ENCODE measurements at places on chromosomes 2 and 18.

DNA sequence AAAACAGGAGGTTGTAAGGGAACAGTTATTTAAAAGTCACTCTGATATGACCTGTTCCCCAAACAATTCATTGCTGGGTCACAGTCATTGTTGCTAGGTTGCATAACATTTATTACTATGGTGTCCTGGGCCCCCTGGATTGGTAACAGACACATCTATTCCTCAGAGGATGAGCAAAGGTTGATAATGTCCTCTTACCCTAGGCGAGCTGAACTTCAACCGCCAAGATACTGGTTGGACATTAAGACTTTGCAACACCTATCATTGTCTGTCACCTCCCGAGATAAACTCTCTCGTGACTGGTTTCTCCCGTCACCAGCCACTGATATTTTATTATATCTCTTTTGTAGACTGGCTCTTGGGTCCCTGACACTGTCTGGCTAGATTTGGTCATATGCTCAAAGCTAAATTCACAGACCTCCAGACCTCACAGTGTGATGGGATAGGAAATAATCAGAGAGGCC, 361.3 kb downstream of the ZNF521 start:
- no peak for DNase-seq

- no peak for DNase-seq
Observed at GRCh38 chr2:189522435-189523151, 58.0 kb downstream of the SLC40A1 start.

DNA sequence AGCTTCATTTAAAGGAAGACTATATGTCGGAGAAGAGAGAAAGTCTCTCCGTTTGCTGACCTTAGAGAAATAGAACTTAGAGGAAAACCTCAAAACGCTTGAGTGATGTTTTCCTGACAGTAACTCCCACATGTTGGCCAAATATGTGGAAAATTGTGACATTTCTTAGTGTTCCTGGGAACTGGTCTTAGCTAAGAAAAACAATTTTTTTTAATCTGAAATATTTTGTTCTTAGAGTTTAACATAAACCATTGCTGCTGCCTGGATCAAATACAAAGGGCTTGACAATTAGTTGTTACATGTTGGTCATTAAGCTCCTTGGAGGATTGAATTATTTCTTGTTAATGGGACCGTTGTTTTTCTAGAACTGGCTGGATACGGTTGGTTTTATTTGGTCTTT, 16.3 kb downstream of the DYNC2LI1 start:
- no peak for DNase-seq

GRCh38 chr18:76805221-76805620, 17.1 kb upstream of the ZNF236 start:
- no peak for DNase-seq

- no peak for DNase-seq
Observed at GRCh38 chr2:227818675-227819397, 5.2 kb downstream of the CCL20 start.

- DNase-seq = no peak
Observed at GRCh38 chr2:186543561-186544131, 46.2 kb upstream of the ITGAV start.

DNA sequence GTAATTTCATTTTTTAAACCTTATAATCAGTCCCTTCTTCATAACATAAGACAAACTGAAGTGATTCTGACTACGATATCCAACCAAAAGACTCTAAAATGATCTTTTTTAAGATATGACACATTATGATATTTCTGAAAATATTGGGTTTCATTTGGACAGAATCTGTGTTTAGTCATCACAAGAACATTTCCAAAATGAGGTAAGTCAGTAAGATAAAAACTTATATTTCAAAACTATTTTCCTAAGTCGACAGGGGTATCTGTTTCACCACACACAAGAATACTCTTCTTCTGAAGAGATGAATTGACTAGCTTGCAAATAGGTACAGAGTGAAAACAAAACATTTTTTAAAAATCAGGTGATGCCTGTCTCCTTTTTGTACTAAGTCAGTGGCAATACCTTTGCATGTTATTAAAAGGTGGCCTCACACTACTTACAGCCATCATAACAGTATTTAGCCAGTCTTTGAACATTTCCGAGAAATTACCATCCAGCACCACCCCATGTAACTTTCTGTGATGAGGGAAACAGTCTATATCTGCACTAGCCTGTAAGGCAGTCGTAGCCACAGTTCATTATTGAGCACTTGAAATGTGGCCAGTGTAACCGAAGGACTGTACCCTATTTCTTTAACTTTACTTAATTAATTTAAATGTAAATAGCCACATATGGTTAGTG, 13.5 kb downstream of the STK39 start:
- DNase-seq = no peak

DNA sequence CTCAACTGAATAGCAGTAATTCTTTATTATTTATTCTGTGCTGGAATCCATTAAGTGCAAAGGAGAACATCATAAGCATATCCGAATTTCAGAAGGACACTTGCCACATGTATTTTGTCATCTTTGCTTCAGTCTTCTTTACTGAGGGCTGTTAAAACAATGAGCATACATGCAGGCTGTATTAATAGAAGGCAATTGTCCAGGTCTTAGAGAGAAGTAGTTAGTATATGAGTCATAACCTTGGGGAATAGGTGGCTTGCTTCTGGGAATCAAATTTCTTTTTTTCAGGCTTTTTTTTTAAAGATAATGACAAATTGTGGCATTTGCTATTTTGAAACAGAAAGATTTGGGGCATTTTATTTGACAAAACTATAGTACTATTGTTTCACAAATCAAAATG, 773.5 kb downstream of the CNTNAP5 start:
- DNase-seq = no peak

DNA sequence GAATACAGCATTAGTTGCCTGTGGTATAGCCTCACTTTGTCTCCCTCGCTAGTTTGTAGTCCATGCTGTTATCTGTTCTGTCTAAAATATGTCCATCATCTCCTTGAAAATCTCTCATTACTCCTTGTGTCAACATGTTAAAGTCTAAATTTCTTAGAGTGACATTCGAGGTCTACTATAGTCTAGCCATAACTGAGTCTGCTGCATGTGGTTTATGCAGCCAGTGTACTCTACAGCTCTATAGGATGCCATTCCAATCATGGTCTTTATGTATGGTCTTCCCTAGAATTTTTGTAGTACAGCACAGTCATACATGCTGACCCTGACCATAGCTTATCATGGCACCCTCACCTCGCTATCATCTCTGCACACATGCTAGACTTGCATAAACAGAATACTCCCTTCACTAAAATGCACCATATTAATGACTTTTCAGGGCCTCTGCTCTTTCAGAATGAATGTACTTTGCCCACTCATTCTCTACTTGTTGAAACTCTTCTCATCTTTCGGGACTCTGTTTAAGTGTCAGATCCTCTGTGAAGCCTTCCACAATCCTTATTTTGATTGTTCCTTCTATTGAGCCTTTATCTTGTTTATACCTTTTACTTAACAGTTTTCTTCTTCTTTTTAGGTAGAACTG, 12.8 kb downstream of the TANK start:
- DNase-seq = no peak

- no peak for DNase-seq
Observed at GRCh38 chr2:21559351-21559750, 435.6 kb downstream of the TDRD15 start.

GRCh38 chr18:79018911-79019310, 39.3 kb downstream of the SALL3 start:
- DNase-seq = no peak

GRCh38 chr18:21083017-21083416, 28.6 kb downstream of the ROCK1 start:
- no peak for DNase-seq

- DNase-seq = no peak
Observed at GRCh38 chr2:12694990-12695774, 21.6 kb upstream of the TRIB2 start.

DNA sequence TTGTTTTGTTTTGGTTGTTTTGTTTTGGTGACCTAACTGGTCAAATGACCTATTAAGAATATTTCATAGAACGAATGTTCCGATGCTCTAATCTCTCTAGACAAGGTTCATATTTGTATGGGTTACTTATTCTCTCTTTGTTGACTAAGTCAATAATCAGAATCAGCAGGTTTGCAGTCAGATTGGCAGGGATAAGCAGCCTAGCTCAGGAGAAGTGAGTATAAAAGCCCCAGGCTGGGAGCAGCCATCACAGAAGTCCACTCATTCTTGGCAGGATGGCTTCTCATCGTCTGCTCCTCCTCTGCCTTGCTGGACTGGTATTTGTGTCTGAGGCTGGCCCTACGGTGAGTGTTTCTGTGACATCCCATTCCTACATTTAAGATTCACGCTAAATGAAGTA, at the start of gene TTR:
TSS of gene TTR (plus strand) at position 250 of the 400 bp plus-strand sequence. CDS start at position 276, 26 bp downstream.
- DNase-seq = no peak

DNA sequence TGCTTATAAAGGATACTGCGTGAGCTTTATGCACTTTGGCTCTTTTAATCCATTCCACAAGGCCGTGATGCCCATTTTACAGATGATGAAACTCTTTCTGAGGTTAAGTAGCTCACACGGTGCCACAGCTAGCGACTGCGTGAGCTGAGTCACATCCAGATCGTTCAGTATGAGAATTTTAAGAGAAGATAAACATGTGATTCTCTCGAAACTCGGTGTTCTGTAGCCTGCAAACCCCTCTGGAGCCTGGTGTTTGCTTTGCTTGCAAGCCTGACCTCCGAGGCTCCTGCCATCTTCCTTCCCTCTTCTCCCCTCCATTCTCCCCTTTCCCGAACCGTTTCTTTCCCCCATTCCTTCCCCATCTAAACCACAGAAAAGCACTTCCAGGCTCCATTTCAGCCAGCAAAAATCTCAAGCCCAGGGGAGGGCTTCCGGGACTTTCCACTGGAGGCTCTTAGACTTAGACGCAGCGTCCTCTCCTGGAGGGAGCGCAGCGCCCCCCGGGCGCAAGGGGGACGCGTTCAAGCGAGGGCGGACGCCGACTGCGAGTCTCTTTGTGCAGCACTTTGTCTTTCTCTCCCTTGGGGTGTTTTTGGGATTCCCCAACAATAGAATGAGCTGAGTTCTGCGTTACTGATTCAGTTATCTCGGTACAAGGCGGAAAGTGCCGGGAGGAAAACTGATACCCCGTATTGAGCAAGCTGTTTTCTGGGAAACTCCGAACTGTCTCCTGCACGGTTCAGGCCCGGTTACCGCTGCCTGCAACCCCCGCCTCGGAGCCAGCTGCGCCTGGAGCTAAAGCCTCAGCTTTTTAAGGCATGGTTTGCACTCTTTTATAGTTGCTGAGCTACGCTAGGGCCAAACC, 38.0 kb downstream of the CYP1B1 start:
- DNase-seq = no peak

GRCh38 chr2:122028371-122029100, 273.1 kb downstream of the TSN start:
- DNase-seq = no peak

DNA sequence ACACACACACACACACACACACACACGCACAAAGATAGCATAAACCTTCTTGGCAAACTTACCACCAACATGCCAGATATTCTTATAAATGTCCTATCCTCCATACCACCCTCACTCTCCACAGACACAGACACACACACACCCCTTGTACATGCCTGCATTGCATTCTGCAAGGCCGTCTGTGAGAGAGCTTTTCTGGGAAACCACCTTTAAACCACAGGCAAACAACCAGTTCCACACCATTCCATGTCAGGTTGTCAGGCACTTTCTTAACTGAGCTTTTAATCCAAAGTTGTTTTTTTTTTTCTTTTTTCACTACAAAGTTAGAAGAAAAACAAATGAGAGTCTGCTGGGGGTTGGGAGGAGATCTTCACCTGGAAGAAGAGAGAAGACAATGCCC, 221.1 kb downstream of the C1D start:
- DNase-seq = no peak

DNA sequence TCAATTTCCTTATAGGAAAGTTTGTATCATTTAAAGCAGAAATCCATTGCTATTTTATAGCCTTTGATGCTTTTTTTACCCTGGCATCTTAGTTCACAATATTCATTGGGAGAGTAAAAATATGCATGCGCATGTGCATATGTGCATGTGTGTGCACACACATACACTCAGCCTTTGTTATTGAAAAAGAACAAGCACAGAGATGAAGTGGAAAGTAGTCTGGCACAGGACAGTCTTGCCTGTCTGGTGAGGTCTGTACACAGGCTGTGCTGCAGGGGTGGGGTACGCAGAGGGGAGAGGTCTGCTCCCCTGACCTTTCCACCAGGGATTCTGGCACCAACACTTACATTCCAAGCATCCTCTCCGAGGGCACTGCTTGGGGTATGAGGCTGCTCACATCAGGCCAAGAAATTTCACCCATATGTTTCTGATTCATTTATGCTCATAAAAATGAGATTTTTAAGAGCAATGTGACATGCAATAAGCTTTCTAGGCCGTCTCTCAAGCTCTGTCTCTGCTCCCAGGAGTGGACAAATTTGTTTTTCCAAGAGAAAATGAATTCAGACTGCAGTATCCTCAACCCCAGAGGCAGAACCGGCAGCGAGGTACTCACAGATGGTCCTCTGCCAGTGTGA, 237.2 kb downstream of the INSIG2 start:
- no peak for DNase-seq

DNA sequence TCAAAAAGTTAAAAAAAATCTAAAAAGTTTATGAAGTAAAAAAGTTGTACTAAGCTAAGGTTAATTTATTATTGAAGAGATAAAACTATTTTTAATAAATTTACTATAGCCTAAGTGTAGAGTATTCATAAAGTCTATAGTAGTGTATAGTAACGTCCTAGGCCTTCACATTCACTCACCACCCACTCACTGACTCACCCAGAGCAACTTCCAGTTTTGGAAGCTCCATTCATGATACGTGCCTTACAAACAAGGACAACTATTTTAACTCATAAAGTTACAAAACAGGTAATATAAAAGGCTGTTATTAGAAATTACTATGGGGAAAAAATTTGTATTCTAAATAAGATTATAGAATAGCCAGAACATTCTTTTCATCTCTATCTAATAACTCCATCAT, 158.9 kb upstream of the FN1 start:
- no peak for DNase-seq

DNA sequence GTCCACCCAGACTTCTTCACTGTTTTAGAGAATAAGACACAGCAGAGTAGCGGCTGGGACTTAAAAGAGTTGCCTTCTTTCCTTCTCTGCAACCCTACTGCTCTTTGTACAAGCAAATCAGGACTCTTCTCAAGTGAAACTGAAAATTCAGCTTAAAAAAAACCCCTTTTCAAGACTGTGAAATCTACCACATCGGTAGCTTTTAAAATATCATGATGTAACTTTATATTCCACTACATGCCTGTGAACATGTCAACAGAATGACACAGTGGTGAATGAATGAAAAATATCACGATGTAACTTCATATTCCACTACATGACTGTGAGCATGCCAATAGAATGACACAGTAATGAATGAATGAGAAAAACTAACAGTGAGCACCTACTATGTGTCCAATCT, 53.4 kb downstream of the TCF4 start:
- DNase-seq = no peak

GRCh38 chr2:100568989-100569388, 6.2 kb downstream of the PDCL3 start:
- DNase-seq = no peak

- no peak for DNase-seq
Observed at GRCh38 chr2:78431241-78431640, 594.3 kb upstream of the REG3G start.

DNA sequence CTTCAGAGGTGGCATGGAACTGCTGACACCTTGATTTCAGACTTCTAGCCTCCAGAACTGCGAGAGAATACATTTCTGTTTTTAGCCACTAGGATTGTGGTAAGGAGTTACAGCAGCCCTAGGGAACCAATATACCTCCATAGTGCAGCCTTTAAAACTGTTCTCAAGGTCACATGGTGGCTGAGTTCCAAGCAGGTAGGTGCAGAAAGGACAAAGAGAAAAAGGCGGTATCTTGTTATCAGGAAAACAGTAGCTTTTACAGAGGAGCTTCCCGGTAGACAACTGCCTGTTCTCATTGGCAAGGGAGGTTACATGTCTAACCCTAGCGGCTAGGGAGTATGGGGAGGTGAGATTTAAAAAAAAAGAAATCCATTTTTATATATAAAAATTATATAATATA, 96.2 kb upstream of the BCL2L11 start:
- no peak for DNase-seq

Data from stimulated activated CD8-positive, alpha-beta memory T cell treated with anti-CD3 and anti-CD28 coated beads, Interleukin-12 subunit alpha, Interleukin-12 subunit beta, amount 100 ng/mL, for 1 hour (primary cell).